ENCODE measurements at places on chromosomes 11 and 22.

DNA sequence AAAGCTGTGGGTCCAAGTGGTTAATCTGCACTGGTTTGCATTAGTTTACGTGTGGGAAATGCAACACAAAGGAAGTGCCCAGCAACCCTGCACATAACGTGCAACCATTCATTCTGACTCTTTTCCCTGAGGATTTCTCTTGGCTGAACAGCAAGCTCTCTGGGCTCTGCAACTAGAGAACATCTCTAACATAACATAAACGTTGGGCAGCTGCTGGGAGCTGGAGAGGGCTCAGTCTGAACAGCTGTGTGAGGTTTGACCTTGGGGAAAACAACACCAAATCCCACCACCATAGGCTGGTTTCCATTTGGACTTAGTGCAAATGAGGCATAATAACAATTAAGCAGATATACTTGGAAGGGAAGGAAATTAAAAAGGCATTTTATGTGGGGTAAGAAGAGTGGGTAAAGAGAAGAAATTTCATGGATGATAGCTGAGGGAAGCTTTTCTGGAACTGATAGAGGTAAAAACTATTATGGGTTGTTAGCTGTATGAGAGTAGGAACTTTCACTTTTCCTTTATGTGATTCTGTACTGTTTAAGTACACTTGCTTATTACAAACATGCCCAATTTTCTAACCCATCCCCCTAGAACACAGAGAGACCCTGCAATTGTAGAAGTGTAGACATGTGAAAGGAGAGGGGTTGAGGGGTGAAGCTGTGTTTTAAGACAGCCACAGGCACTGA lies 76.2 kb downstream of the SNX19 start:
- no peak for DNase-seq

GRCh38 chr11:132646890-132647289 lies 885.4 kb downstream of the OPCML start:
- DNase-seq, result no peak

DNA sequence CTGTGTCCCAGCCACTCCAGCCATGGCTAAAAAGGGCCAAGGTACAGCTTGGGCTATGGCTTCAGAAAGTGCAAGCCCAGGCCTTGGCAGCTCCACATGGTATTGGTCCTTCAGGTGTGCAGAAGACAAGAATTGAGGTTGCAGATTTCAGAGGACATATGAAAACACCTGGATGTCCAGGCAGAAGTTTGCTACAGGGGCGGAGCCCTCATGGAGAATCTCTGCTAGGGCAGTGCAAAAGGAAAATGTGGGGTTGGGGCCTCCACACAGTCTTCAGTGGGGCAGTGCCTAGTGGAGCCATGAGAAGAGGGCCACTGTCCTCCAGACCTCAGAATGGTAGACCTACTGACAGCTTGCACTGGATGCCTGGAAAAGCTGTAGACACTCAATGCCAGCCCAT lies 1074.1 kb downstream of the JRKL start:
- no peak for DNase-seq

DNA sequence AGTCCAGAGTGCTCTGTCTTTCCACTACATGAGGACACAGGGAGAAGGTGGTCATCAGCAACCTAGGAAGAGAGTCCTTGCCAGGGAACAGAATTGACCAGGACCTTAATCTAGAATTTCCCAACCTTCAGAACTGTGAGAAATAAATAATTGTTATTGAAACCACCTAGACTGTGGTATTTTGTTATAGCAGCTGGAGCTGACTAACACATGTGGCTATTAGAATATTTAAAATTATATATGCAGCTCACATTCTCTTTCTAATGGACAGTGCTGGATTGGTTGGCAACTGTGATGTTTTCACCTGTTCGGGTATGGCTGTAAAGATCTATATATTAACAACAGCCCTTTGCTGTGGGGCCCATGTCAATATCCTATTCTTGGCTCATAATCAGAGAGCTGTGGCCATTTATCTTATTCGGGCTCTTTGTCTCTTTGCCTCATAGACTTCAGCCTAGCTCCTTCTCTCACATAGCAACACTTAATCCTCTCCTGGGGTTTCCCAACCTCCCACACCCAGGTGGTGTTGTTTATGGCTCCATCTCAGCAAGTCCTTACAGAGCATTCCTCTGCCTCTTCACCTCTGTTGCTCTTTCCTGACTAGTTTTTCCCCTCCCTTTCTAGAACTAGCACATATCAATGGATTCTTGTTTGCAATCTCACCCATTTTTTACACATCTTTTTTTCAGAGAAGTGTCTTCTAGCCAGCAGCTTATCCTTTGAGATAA lies 46.4 kb upstream of the AMOTL1 start:
- DNase-seq, result no peak

DNA sequence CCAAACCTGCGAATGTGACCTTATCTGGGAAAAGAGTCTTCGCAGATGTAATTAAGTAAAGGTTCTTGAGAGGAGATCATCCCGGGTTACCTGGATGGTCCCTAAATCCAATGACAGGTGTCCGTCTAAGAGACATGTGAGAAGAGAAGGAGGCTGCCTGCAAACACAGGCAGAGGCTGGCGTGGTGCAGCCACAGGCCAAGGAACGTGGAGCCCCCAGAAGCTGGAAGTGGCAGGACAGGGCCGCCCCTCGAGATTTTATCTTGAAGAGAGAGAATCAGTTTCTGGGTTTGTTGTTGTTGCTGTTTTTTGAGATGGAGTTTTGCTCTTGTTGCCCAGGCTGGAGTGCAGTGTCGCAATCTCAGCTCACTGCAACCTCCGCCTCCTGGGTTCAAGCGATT lies 33.6 kb downstream of the MRGPRD start:
- DNase-seq, result no peak

DNA sequence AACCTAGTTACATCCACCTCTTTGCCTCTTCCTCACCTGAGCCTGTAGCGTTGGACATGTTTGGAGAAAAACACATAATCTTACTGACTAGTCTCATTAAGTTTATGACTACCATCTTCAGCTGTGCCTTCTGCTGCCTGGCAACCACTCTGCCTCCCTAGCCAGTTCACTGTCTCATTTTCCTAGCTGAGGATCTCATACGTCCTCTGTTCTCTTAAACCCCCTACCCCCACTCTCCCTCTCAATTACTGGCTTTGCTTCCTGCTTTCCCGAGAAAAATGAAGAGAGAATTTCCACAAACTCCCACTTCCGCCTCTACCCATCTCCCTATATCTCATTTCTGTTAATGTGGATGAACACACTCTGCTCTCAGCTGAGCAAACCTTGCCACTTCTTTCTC lies 239.3 kb upstream of the POU2AF2 start:
- no peak for DNase-seq

- DNase-seq, result no peak
These were observed 2.0 kb upstream of the RRAS2 start for GRCh38 chr11:14360976-14361375.

GRCh38 chr11:134784046-134784445 lies 372.0 kb upstream of the B3GAT1 start:
- DNase-seq, result no peak

DNA sequence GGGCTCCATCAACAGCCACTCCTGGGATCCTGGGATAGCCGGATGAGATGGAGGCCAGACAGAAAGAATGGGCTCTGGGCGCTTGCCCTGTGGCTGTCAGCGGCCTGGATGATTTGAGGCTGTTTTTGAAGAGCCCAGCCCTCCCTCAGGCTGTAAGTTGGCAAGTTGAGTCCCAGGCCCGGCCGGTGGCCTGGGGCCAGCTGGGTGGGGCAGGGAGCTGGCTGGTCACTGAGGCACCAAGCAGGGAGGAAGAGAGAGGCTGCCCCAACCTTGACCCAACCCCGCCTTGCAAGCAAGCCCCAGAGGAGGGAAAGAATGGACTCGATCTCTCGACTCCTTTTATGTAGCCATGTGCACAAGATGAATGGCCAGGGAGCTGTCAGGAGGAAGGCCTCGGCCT lies 34.9 kb downstream of the RIBC2 start:
- no peak for DNase-seq

DNA sequence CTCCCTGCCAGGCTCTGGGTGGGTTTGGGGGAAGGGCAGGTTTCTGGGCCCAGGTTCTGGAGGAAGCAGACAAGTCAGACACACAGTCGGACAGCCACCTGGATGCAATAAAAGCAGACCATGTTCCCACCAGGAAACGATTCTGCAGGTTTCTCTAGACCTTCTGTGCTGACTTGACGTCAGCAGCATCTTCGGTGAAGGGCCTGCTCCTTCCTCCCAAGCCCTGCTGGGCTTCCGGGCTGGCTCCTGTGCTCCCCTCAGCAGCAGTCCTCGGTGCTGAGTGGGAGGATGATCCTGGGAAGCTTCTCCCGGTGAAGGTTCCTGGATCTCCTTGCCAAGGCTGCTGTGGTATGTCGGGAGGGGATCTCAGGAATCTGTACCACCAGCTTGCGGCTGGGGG lies 240.0 kb downstream of the GRIK4 start:
- no peak for DNase-seq

- no peak for DNase-seq
These were observed 135.7 kb downstream of the NECTIN1 start for GRCh38 chr11:119593346-119593745.

GRCh38 chr11:23278121-23278520 lies 417.8 kb upstream of the CCDC179 start:
- DNase-seq, result no peak

Measured in iPS DF 6.9 (cell line).